ENCODE measurements at places on chromosomes 2 and 18.

- DNase-seq, result peak; percentile 22
Measured at GRCh38 chr2:109143214-109144187, 14.5 kb downstream of the SH3RF3 start.

DNA sequence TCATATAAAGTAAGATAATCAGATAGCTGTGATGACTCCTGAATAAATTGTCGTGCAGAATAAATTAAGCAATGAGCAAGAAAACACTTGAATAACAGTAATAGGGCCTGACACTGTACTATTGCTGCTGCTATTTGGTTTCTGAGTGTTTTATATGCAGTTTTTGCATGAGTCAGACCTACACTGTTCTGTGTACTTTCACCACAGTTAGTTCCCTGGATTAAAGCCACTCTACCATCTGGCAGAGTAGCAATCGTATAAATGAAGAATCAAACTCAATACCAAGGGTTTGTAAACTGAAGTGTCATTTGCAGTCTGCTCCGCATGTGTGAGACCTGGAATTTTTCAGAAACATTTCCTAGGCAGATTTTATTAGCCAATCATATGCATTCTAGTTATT is 398.6 kb upstream of the CDH7 start:
- DNase-seq, result no peak

GRCh38 chr2:189954989-189955388 is 107.5 kb downstream of the MSTN start:
- DNase-seq, result no peak

GRCh38 chr2:201789395-201789794 is 8.7 kb upstream of the ALS2 start:
- DNase-seq, result no peak

GRCh38 chr2:153077311-153077710 is 358.9 kb downstream of the ARL6IP6 start:
- no peak for DNase-seq

- no peak for DNase-seq
Measured at GRCh38 chr2:201118961-201119854, 3.2 kb downstream of the CFLAR start.

GRCh38 chr18:7524786-7525185 is 42.3 kb upstream of the PTPRM start:
- no peak for DNase-seq

DNA sequence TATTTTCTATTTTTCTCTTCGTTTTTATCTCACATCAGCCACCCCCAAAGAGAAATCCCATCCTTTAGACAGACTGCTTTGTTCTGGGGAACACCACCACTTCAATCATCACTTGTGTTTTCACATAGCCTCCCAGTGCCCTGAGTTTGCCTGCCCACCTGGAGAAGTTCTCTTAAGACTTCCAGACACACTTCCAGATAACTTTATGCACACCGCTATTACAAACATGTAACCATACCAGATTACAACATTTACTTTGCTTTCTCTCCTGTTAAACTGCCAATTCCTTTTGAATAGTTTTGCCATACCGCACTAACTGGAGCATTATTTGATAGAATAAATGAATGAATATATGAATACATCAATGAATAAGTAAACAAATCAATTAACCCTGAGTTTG is 1353.6 kb downstream of the DPP10 start:
- DNase-seq, result no peak

GRCh38 chr18:55351980-55352714 is 235.8 kb downstream of the TCF4 start:
- DNase-seq, result no peak

- no peak for DNase-seq
Measured at GRCh38 chr2:195017890-195018289, 639.1 kb upstream of the SLC39A10 start.

DNA sequence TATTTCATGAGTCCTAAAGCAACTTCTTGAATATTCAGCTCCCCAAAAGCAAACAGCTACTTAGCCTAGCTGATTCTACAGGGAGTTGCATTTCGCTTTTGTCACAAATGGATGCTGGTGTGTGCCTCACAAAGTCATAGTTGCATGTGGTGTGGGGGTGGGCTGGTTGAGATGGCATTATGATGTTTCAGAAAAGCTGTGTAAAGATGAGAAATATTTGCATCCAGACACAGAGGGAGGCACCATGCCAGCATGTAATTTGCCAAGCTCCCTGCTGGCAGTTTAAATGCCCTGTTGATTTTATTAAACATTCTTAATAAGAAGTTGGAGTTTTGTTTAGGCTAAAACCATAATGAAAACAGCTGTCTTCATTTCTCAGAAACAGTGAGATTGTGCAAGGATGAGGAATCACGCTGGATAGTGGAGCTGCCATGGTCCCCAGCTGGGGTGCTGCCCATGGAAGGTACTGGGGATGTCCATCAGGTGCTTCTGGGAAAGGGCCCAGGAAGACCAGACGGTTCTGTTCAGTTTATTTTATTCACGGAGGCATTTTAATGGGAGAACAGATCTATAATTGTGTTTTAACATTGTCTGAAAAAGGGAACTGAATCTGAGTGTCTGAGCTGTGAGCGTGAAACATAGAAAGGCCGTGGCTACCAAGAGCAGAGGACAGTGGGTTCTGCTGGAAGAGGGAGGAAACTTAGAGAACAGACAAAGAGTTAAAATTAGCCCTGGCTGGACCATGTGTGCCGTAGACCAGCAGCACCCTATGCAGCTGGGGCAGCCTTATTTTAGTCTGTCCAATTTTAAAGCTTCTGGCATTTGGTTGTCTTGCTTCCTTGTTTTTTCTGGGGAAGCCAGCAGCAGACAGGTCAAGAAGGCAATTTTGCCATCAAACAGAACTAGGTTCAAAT is 177.1 kb downstream of the FAM210A start:
- no peak for DNase-seq

DNA sequence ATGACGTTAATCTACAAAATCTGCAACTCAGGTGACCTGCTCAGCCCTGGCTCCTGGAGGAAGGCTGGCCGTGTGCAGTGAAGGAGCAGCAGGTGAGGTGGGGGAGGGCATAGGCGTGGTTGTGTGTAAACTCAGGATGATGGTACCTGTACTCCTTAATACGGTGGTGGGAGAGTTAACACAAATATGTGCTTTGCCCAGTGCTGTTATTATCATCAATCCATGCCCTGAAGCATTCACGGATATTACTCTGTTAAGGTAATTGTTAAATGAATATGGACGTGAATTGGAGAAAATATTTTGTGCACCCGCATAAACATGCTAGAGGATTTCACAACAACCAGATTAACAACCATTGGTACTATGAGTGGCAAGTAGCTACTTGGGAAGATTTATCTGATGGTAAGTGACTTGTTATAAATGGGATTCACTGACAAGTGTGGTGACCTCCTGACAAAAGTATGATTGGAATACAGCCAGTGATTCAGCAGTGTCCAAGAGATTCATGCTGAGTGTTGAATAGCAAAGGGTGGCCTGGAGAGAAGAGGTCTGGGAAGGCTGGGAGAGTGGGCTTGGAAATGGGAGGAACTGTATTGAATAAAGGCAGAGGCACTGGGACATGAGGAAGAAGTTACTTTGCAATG is 194.1 kb downstream of the TPGS2 start:
- DNase-seq, result no peak

DNA sequence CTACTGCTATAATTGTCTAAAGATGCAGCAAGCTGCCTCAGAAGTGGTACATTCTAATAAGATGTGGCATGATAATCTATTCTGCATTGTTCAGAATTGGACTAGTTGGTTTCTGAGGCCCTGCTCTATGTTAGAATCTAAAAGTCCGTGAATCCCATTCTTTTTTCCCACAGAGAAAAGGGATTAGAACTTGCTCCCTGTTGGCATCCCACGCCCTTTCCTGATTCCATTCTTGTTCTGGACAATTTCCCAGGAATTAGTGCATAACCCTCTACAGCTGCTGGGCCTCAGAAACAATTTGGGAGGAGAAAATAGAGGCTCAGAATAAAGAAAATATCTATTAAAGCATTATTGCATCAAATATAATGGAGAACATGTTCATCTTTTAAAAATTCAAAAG is 282.7 kb downstream of the NRXN1 start:
- no peak for DNase-seq

GRCh38 chr2:84297155-84297554 is 161.9 kb downstream of the SUCLG1 start:
- DNase-seq, result no peak

Data from T-helper 17 cell (primary cell).